ENCODE measurements at places on chromosomes 3 and 15.

- DNase-seq: peak; percentile 37
These were observed 17.4 kb downstream of the GPR160 start for GRCh38 chr3:170055209-170055608.

DNA sequence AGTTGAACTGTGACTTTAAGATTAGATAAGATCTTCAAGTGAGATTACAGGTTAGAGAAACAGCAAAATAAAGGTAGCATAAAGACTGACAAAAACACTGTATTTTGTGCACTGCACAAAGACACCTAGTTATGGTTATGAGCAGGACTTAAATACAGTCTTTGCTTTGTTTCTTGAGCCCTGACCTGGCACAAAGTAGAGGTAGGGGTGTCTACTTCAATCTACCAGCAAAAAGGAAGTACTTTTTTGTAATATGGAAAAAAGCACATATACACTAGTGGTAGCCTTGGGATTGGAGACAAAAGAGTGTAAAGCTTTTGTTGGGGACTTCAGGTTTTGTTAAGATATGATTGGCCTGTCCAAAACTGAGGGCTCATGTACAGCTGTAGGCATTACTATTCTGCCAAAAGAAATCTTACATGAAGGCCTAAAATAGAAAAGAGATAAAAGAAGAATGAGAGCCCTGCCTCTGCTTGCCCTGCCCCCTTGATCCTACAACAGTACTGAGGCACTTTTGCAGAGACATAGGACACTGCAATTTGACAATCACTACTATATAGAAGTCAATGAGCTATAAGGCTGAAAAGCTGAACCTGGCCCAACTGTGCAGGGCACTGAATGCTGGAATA lies 194.3 kb downstream of the CBLB start:
- DNase-seq: no peak

DNA sequence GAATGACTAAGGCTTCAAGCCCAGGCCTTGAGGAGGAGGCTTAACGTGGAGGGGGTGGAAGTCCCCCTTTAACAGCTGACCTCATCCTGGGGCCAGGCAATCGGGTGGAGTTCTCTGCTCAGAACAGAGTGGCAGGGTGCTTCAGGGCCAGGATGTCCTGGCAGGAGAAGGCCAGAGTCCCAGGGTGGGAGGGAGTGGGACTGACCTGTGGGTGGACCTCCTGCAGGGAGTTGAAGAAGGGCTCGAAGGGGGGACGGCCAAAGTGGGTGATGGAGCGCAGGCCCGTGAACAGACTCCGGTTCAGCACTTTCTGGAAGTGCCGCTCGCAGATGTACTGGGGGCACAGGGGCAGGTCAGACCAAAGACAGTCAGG lies 19.6 kb downstream of the DUOX2 start:
- no peak for DNase-seq

DNA sequence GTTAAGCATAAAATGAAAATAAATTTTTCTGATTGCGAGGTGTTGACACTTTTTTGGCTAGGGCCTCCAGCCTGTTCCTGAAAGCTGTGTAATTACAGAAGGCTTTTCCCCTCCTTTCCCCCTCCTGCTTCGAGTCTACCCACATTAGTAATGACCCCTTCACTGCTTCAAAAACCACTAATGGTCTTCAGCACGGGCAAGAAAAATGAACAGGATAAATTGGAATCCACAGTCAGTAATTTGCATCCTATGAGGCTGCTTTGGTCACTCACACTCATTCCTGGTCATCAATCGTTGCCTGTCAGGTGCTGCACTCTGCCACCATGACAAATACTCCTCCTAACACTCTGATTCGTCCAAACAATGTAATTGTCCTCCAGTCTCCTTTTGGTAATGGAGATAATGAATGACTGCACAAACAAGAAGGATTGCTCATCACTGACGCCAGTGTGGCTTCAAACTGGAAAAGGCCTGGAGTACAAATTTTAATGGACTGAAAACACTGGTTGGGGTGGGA lies 148.6 kb downstream of the MEIS2 start:
- DNase-seq: peak; percentile 57

- peak; percentile 70 for DNase-seq
These were observed 355.4 kb downstream of the OTOL1 start for GRCh38 chr3:161851941-161852566.

DNA sequence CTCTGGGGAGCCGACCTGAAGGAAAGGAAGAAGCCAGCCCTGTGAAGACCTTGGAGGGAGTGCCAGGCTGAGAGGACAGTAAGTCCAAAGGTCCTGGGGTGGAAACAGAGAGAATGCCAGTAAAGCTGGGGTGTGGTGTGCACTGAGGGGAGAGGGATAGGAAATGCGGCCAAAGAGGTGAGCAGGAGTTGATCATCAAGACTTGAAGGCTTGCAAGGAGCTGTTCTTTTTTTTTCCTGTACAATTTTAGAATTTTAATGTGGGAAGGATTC lies 73.8 kb downstream of the SYNPR start:
- DNase-seq: no peak

DNA sequence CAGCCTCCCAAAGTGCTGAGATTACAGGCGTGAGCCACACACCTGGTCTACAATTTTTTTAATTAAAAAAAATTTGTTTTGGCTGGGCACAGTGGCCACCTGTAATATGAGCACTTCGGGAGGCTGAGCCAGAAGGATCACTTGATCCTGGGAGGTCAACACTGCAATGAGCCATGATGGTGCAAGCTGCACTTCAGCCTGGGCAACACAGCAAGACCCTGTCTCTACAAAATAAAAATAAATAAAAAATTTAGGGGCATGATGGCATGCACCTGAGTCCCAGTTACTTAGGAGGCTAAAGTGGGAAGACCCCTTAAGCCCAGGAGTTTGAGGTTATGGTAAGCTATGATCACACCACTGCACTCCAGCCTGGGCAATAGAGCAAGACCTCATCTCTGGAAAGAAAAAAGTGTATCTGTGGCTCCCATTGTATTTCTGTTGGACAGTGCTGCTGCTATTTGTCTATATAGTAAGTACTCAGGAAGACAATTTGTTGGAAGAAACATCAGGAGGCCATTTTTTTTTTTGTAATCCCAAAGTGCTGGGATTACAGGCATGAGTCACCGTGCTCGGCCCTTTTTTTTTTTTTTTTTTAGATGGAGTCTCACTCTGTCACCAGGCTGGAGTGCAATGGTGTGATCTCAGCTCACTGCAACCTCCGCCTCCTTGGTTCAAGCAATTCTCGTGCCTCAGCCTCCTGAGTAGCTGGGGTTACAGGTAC lies 27.5 kb upstream of the SH3BP5 start:
- DNase-seq: peak; percentile 26

DNA sequence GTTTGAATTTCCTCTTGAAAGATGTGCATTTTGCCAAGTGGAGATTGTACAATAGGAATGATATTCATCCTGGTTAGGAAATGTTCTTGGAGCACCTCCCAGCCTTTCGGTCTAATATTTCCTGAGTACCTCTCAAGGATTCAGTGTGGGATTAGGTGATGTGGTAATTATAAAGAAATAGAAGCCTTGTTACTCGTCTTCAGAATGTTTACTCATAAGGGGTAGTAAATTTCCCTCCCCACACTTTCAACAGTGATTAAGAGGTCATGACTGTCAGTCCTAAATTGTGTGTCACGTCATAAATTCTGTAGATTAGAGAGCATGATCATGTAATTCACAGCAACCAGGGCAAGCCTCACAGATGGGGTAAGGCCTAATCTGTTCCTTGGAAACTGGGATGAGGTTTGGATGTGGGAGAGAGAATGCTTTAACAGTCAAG lies 633.1 kb upstream of the TBL1XR1 start:
- peak; percentile 85 for DNase-seq

DNA sequence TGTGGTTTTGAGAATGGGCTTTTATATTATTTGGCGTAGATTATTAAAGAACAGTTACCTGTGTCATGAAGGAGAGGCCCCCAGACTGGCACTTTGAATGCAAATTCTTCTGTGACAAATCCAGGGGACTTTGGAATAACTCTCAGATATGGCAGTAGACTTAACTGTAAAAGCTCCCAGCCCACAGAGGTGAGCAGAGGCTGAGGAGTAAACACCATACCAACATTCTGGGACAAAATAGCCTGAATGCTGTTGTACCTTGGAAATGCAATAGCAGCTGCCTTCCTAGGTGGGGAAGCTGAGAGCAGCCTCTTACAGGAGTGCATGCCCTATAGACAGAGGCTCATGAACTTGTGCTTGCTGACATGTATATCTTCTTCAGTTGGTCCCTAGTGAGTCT lies 187.6 kb upstream of the CTDSPL start:
- DNase-seq: no peak

DNA sequence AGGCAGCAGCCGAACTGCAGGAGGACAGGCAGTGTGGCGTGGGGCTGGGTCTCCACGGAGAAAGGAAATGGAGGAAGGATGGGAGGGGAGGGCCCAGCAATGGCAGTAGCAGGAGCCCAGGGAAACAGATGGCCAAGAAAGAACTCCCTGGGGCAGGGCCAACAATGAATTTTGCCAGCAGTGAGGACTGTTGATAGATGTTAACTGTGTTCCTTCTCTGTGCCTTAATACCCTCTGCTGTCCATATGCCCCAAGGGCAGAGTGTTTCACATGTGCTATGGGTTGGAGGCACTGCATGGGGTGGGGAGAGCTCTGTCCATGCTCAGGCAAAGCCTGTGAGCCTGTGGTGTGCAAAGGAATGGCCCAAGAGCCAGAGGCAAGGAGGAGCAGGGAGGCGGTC lies 70.8 kb upstream of the POMGNT2 start:
- DNase-seq: no peak

GRCh38 chr15:84722628-84723027 lies 6.7 kb upstream of the SEC11A start:
- no peak for DNase-seq

DNA sequence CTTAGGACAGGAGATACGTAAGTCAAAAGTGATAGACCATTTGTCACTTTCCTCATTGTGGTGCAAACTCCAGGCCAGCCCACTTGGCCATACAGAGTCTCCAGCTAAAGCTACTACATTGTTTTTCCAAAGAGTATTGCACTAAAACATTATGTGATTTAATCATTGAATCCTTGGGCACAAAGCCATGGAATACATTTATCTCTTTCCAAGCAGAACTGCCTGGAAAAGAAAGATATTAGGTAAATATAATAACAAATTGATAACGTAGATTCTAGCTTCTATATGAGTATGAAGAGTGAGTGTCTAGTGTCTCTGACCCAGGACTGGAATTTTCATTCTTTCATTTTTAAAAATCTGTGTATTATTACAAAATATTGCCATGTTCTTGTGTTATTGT lies 863.7 kb upstream of the SEMA6D start:
- DNase-seq: no peak

GRCh38 chr3:18951333-18951732 lies 197.0 kb upstream of the KCNH8 start:
- DNase-seq: no peak

- peak; percentile 15 for DNase-seq
These were observed 1.6 kb downstream of the FBXL22 start for GRCh38 chr15:63598473-63599400.

- DNase-seq: peak; percentile 34
These were observed 43.0 kb downstream of the ABHD5 start for GRCh38 chr3:43733459-43734384.

DNA sequence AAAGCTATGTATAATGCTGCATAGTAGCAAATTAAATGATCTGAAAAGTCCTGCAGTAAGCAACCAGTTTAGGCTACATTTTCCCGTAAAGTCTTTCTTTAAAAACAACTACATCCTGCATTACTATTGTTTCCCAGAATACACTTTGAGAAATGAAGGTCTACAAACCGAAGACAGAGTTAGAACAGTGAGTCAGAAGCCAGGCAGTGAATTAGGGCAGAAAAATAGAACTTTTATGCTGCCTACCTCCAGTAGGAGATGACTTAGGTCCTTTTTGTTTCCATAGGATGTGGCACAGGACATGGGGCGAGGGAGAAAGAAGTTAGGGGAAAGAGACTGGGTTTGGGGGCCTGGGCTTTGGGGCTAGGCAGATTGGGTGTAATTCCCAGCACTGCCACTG lies 127.3 kb downstream of the PPM1L start:
- no peak for DNase-seq

DNA sequence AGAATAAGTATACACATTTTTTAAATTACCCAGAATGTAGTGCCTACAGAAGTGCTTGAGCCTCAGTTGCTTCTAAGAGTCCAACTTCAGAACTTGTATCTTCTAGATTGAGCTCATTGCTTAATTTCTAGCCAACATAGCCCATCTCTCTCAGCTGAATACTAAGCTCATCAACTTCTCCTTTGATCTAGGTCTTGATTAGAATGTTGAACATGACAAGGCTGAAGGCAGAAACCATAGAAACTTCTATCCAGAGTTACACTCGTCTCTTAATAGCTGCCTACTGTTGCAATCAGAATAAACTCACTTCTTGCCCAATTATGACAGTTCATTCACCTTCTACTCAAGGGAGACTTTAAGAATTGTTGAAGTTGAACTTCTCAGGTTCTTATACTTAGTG lies 327.3 kb upstream of the THBS1 start:
- no peak for DNase-seq

- peak; percentile 27 for DNase-seq
These were observed 20.5 kb upstream of the ENTPD3 start for GRCh38 chr3:40366203-40367162.

- peak; percentile 75 for DNase-seq
These were observed 42.6 kb upstream of the TMCO5A start for GRCh38 chr15:37891766-37892368.
